ENCODE measurements at places on chromosomes 2 and 18. TPM values are rescaled to one million over a fixed set of nuclear protein-coding genes. Genes with fewer than 3 reads are reported as not detected.

GRCh38 chr18:67525328-67526099, 9.0 kb upstream of the DSEL start:
- DNase-seq = no peak
- H3K27ac ChIP-seq = no peak overlapping the region
- H3K36me3 ChIP-seq = no peaks in the 10 kb centered on the region
- H3K27me3 ChIP-seq = peaks cover 23% of the 10 kb centered on the region
- no peaks in the 10 kb centered on the region for H3K4me1 ChIP-seq

LYPD1 gene
- total RNA-seq = not detected

FEV gene
- total RNA-seq = not detected

DNA sequence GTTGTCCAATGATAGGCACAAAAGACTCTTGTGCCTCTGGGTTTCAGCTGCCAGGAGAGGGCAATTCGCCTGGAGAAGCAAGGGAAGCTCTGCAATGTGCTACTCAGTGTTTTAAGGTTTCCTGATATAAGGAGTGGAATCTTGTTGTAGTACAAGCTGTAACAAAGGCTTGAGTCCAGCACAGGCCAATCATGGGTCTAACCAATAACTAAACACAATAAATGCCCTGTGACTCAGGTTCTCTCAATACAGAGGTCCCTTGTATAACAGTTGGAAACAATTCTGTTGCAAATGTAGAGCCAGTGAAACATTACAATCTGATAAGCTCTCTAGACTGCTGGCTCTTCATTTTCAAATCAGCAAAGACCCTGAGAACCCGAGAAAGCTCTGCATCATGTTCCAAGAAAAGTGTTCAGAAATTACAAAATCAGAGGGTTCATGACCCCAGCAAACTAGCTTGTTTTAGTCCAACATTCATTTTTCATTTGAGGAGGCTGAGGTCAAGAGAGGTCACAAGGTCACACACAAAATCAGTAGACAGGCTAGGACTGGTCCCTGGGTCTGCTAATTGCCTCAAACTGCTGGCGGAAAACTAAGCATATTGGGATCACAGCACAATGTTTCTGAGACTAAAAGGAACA, 59.0 kb upstream of the DNMT3A start:
- no peak overlapping the region for H3K27ac ChIP-seq
- DNase-seq = no peak
- no peaks in the 10 kb centered on the region for H3K36me3 ChIP-seq
- H3K27me3 ChIP-seq = no peaks in the 10 kb centered on the region
- H3K4me3 ChIP-seq = no peak overlapping the region
- peaks cover 33% of the 10 kb centered on the region for H3K4me1 ChIP-seq

NOSTRIN gene
- not detected for total RNA-seq

DNA sequence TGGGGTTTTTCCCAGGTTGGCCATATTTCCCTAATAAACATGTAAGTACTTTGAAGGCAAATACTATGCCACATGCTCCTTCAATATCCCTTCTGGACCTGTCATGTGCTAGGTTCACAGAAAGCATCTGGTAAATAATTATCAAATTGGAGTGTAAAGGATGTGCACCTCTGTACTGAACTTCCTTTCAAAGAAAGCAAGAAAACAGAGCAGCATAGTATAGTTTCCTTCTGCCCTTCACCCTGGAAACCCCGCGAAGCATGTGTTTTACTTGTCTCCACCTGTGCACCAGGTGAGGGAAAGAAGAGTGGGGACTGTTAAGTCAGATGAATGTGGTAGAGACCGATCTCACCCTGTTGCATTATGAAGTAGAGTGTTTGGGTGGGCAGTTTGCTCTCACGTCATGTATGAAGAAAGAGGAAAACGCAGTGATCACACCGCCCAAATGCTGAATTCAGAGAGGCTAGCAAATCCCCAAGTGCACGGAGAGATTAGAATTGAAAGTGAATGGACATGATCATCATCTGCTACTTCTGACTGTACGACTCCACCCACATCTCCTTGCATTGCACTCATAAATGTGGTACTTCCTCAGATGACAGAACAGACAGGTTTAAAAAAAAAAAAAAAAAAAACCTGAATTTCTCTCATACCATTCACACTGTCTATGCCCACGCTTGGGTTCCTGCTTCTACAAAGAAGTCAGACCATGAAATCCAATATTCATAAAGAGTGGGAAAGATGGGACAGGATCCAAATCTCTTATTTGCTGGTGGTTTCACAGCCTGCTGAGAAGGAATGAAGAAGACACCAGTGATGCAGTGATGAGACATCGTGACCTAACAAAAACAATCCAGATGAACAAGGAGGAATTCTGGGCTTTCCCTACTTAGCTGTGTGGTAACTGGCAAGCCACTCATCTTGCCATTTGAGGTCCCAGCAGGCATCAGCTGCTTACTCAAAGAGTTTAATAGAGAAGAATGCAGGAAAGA, 448.6 kb downstream of the BCL11A start:
- H3K4me3 ChIP-seq = no peak overlapping the region
- H3K27me3 ChIP-seq = peaks cover 3% of the 10 kb centered on the region
- DNase-seq = no peak
- no peak overlapping the region for H3K27ac ChIP-seq

RAX gene
- not detected for total RNA-seq

IKZF2 gene
- total RNA-seq = 41.4 TPM

OBSL1 gene
- 0.16 TPM for total RNA-seq

GRCh38 chr18:23503963-23504344, 643 bp downstream of the RMC1 start:
- peaks cover 41% of the 10 kb centered on the region for H3K4me1 ChIP-seq
- H3K4me3 ChIP-seq = peak overlapping the region; percentile 89
- no peak for DNase-seq
